ENCODE measurements at places on chromosomes 5 and 9. TPM values are rescaled to one million over a fixed set of nuclear protein-coding genes. Genes with fewer than 3 reads are reported as not detected.
A peak's percentile ranks its signal among the peaks of the same experiment; 100 is the strongest.

Gene TAF11L2
- total RNA-seq, result not detected

Gene SLC6A7
- total RNA-seq, result not detected

GRCh38 chr9:97124256-97124655 is 85.3 kb upstream of the CTSV start:
- H3K4me1 ChIP-seq, result no peaks in the 10 kb centered on the region
- no peak overlapping the region for H3K4me3 ChIP-seq
- DNase-seq, result no peak
- no peaks in the 10 kb centered on the region for H3K36me3 ChIP-seq
- no peak overlapping the region for H3K27ac ChIP-seq
- H3K27me3 ChIP-seq, result no peaks in the 10 kb centered on the region

DNA sequence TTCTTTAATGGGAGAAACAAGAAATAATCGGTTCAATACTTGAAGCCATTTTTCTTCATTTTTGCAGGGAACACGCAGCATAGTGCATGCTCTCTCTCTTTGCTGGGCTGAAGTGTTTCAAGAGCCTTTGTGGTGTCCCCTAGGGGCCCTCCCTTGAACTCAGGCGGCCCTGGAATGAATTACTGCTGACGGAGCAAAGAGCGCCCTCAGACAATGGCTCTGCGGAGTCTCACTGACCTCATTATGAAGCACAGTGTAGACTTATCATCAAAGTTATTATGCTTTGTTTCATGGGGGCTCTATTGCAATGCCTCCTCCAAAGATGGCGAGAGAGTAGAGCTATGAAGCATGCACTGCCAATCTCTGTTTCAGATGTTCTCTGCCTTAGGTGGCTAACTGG is 64.8 kb upstream of the ADCY2 start:
- H3K4me1 ChIP-seq, result no peaks in the 10 kb centered on the region
- DNase-seq, result no peak
- H3K4me3 ChIP-seq, result no peak overlapping the region
- no peak overlapping the region for H3K27ac ChIP-seq

- H3K4me1 ChIP-seq, result peaks cover 18% of the 10 kb centered on the region
- H3K4me3 ChIP-seq, result peak overlapping the region; percentile 70
- H3K27ac ChIP-seq, result peak overlapping the region; percentile 84
- H3K27me3 ChIP-seq, result no peaks in the 10 kb centered on the region
- peak; percentile 53 for DNase-seq
Measured at GRCh38 chr5:1386274-1386717, 41.4 kb upstream of the CLPTM1L start.

Gene ACTBL2
- total RNA-seq, result not detected

DNA sequence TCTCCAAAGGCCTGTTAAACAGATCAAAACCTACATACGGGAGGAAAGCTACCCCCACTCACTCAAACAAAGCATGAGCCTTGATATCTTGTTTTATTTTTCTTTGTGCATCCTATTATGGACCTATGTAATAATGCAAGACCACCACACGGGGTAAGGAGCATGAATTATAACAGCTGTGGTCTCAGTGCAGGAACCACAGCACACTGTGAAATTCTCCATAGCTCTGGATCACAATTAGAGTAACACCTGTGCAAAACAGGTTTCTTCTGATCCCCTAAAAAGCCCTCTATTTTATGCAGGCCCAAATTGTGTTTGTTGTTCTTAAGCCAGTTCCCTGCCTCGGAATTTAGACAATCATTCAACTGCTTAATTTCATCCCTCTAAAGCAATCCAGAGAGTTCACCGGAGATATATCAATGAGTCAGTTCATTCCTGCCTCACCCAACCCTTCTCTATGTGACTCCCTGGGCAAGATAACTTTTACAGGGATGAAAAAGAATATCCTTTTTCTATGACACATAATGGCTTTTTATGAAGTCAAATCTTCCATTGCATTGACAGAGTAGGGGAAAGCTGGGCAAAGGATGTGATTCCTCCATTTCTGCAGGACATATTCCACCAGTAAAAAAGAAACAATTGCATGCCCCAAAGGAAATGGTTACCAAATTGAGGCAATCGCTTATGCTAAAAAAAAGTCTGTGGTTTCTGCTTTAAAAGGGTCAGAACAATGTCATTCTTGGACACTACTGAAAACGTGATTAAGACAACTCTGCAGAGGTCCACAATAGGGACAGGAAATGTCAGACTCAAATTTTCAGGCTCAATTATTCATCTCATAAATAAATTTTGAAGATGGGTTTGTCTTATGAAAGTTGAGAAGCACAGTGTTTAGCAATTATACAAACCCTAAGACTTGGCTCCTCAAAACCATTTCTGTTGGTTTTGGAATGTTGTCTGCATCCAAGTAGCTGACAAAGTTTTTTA is 41.6 kb upstream of the FST start:
- H3K27ac ChIP-seq, result no peak overlapping the region
- H3K4me3 ChIP-seq, result no peak overlapping the region
- no peaks in the 10 kb centered on the region for H3K36me3 ChIP-seq
- no peaks in the 10 kb centered on the region for H3K27me3 ChIP-seq
- no peaks in the 10 kb centered on the region for H3K4me1 ChIP-seq
- no peak for DNase-seq

DNA sequence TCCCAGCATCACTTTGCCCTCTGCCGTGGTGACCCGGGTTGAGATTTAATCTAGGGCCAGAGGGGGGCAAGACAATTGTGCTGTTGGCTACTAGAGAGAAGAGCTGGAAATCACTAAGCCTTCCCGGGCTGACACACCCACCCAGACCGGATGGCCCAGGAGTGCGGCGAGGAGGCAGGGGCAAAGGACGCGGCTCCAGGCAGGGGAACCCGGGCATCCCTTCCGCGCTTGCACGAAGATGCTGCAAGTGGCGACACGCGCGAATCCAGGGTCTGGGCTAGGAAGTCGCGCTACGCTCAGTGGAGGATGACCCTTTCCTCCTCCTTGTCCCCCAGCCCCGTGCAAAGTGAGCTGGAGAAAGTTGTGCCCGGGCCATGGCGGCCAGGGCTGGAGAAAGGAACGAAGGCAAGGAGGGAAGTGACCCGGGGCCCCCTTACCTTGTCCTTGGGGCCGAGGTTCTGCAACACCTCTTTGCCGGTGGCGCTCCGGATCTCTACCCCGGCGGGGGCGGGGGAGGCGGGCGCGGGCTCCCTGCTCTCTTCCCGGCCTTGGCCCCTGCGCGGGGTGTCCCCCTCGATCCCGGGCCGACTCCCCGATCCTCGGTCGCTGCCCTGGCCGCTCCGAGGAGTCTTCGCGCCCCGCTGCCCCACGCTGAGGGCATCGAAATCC is 693 bp downstream of the DPYSL3 start:
- H3K4me1 ChIP-seq, result no peaks in the 10 kb centered on the region
- H3K4me3 ChIP-seq, result no peak overlapping the region
- no peak for DNase-seq
- H3K36me3 ChIP-seq, result no peaks in the 10 kb centered on the region
- H3K27me3 ChIP-seq, result no peaks in the 10 kb centered on the region

DNA sequence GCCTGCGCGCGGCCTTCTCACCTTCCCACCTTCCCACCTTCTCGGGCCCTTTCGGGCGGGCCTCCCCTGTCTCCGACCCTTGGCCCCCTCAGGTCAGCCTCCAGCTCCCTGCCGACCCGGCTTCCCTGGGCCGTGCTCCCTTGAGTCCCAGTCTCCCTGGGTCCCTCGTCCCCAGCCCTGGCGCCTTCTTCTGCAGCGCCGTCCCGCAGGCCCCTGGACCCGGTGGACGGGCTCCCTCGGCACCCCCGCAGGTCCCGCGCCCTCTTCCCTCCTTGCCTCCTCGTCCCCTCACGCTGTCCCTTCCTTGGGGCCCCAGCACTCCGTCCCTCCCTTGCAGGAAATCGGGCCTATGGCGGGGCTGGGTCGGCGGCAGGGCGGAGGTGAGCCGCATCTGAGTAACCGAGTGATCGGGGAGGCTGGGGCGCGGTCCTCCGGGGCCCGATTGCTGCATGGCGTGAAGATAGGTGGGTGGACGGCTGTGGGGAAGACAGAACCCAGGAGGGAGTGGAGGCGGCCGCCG is 7.6 kb downstream of the ARPC5L start:
- peaks cover 14% of the 10 kb centered on the region for H3K36me3 ChIP-seq
- H3K27ac ChIP-seq, result peak overlapping the region; percentile 95
- peaks cover 51% of the 10 kb centered on the region for H3K4me1 ChIP-seq

Gene OR1J2
- total RNA-seq, result not detected

GRCh38 chr5:39294736-39295135 is 69.6 kb downstream of the C9 start:
- no peak for DNase-seq
- H3K27me3 ChIP-seq, result no peaks in the 10 kb centered on the region
- H3K27ac ChIP-seq, result no peak overlapping the region
- no peaks in the 10 kb centered on the region for H3K4me1 ChIP-seq

Gene SVEP1
- total RNA-seq, result not detected

GRCh38 chr9:121648799-121649198 is 2.6 kb upstream of the DAB2IP start:
- H3K4me1 ChIP-seq, result no peaks in the 10 kb centered on the region
- H3K27ac ChIP-seq, result no peak overlapping the region
- no peak for DNase-seq
- peaks cover 32% of the 10 kb centered on the region for H3K27me3 ChIP-seq
- H3K36me3 ChIP-seq, result no peaks in the 10 kb centered on the region

Gene TRIM7
- total RNA-seq, result 2.3 TPM
